ENCODE measurements at places on chromosomes 6 and 20.

DNA sequence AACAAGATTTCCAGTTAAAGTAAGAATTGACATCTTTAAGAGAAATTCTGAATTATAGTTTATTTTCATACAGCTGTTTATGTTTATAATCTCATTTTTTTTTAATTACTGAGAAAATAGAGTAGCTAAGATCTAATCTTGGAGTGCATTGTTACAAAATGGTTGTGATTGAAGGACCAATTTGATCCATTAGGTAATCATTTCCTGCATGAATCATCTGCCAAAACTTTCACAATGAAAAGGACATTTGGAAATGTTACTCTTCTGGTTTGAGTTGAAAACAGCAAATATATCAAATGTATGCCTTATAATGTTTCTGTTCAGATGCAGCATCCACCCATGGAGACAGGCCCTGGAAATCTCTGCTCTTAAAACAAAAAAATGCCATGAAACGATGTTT, 19.0 kb downstream of the TUBB2A start:
- no peak for DNase-seq

DNA sequence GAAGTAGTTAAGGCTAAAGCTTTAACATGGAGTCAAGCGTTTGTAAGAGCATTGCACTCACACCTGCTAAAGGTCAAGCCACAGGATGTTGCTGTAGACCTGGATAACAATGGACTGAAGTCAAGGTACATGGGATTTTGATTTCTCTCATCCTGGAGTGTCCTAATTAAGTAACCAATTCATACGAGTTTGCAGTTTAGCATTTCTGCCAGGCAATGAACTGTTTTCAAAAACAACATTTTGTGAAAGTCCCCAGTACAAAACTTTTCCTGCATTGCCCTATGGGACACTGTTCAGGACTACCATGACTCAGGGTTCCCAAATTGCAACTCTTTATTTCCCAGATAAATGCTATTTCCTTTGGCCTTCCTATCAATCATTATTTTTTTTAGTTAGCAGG, 17.4 kb upstream of the SIRPB1 start:
- DNase-seq = no peak

DNA sequence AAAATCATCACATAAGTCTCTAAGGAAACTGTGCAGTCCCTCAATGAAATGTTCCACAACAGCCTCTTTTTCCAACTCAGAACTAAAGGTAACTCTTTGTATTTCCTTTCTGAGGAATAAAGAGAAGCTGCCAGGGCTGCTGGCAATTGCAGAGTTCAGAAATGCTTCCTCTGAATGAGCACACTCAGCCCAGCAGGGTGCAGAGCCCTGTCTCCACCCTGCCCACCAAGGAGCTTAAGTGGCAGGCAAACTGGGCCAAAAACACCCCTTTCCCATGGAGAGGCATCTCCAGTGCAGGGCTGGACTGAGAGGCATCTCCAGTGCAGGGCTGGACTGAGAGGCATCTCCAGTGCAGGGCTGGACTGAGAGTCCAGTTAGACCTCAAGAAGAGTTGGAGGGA, 255.4 kb downstream of the GMPR start:
- DNase-seq = no peak

DNA sequence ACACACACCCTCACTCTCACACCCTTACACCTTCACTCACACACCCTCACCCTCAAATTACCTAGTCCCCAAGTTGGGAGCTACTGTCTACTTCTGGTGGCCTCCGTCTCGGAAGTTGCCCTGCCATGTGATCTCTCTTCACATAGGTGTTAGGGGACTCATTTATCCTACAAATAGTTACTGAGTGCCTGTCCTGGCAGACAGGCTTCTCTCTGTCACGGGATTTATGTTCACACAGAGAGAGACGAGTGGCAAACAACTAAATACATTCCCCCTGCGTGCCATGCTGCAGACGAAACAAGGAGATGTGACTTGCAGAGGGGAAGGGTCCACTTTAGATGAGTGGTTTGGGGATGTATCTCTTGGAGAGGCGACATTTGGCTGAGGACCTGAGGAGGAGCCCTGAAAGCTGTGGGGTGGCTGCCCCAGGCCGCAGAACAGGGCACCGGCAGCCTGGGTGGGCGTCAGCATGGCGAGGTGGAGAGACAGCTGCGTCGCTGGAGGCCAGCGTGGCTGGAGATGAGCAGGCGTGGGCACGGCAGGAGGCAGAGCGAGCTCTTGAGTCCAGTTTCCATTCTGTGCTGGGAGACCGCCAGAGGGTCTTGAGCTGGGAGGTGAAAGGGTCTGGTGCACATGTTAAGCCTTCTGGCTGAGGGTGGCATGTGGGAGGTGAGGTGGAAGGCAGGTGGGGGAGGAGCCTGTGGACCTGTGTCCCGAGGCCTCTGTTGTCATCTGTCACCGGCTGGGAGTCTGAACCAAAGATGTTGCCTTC, 17.2 kb downstream of the DYNLT1 start:
- DNase-seq = no peak

DNA sequence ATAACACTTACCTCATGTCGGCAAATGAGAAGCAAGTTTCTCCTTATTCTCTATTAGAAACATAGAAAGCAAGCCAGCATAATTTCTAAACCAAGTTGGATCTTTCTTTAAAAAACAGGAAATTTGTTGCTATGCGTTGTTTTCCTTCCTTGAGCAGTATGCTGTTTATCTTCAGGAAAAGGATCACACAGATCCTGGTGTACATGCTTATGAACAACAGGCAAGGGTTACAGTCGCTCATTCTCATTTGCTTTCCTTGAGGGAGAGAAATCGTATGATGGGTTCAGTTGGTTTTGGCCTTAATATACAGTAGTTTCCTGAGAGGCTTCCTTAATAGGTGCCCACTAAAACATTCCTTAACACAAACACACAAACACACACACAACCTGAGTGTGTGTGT, 118.8 kb downstream of the FYN start:
- DNase-seq = no peak

- no peak for DNase-seq
Measured at GRCh38 chr20:48154040-48154765, 368.9 kb upstream of the SULF2 start.

DNA sequence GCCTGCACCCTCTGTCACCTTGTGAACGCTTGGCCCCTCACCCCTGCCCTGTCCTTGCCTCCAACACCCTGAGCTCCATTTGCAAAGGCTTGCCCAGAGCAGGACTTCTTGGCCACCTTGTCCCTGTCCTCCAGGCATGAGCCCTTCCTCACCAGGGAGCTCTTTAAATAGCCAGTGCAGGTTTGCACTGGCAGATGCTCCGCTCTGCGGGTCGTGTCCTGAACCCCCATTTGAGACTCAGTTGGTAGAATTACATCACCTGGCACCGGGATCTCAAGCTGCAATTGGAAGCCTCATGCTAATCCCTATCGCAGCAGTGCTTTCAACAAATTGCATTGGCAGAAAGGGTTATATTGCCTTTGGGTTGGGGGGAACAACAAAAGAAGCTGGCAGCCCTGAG, 85.9 kb downstream of the TRMT6 start:
- no peak for DNase-seq

GRCh38 chr6:140609956-140610355, 1235.5 kb upstream of the CITED2 start:
- DNase-seq = no peak

- no peak for DNase-seq
Measured at GRCh38 chr6:97621111-97621510, 338.1 kb upstream of the MMS22L start.

GRCh38 chr6:163529605-163530004, 115.1 kb downstream of the QKI start:
- DNase-seq = no peak
